ENCODE measurements at places on chromosomes 6 and 20.

DNA sequence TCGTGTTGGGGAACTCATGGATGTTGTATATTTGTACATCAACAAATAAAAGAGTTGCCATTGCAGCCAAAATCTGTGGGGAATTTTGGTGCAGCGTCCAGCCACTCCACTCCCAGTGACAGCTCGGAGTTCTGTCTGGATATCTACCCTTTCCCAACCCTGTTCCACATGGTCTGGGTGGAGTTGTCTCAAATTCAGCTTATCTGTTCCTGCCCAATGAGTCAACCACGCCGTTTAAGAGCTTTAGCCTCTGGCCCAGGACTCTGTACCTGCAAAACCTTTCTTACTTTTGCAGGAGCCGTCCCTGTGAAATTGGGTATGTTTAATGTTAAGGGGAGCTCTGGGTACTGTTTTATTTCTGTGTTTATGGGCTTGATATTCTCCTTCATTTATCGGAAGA lies 33.9 kb upstream of the OVOL2 start:
- DNase-seq, result no peak

DNA sequence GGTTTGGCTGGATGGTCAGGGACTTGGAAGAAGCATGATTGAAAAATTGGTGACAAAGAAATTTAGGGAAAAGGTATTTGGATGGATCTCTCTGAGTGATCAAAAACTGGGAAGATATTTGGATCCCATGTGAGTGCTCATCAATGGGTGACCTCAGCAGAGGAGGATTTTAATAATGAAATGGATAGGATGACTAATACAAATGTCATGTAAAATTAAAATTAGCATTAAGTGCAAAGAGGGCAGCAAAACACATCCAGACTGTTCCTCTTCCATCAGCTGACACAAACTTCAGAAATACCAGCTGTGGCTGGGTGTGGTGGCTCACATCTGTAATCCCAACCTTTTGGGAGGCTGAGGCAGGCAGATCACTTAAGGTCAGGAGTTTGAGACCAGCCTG lies 151.7 kb downstream of the THBS2 start:
- no peak for DNase-seq

GRCh38 chr6:40848868-40849514 lies 190.0 kb downstream of the UNC5CL start:
- no peak for DNase-seq

- no peak for DNase-seq
Measured at GRCh38 chr6:35396991-35397390, 54.6 kb downstream of the PPARD start.

DNA sequence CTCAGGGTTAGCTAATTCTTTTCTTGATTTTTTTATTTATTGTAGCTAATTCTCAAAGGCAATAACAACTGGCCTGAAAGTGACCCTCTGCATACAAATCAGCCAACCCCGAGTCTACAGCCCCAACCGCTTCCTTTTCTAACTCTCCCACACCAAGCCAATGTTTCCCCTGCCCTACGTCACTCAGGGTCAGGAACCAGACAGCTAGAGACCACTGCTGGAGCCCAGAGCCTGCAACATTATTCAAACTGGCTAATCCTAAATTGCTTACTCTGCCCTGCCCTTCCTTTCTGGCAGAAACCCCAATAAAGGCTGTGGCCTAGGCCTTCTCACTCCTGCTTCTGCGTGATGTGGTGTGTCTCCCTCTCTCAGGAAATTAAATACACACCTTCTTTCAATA lies 320.7 kb downstream of the CBLN4 start:
- no peak for DNase-seq

GRCh38 chr20:59603781-59604541 lies at the start of gene PHACTR3:
TSS of gene PHACTR3 (plus strand) at chr20:59604540. CDS start at chr20:59605015, 475 bp downstream.
- no peak for DNase-seq

DNA sequence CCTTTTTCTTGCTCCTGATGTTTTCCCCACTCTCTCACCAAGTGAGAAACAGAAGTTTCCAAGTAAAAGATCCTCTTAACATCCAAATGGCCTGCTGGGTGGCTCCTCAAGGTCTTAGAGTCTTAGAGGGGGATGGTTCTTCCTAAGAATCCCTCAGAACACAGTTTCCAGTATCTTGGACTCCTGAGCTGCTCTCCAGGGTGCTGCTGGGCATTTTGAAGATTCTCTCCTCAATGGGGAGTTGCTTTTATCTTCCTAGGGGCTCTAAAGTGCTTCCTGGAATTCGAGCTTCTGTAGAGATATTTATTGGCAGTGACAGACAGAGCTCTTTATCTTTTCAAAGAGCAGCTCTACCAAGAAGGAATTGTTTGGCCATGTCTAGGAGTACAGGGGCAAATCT lies 70.8 kb upstream of the SLC35B3 start:
- no peak for DNase-seq

GRCh38 chr6:12842658-12843057 lies 126.1 kb downstream of the PHACTR1 start:
- DNase-seq, result no peak

GRCh38 chr6:16294371-16294770 lies 56.0 kb downstream of the GMPR start:
- no peak for DNase-seq

DNA sequence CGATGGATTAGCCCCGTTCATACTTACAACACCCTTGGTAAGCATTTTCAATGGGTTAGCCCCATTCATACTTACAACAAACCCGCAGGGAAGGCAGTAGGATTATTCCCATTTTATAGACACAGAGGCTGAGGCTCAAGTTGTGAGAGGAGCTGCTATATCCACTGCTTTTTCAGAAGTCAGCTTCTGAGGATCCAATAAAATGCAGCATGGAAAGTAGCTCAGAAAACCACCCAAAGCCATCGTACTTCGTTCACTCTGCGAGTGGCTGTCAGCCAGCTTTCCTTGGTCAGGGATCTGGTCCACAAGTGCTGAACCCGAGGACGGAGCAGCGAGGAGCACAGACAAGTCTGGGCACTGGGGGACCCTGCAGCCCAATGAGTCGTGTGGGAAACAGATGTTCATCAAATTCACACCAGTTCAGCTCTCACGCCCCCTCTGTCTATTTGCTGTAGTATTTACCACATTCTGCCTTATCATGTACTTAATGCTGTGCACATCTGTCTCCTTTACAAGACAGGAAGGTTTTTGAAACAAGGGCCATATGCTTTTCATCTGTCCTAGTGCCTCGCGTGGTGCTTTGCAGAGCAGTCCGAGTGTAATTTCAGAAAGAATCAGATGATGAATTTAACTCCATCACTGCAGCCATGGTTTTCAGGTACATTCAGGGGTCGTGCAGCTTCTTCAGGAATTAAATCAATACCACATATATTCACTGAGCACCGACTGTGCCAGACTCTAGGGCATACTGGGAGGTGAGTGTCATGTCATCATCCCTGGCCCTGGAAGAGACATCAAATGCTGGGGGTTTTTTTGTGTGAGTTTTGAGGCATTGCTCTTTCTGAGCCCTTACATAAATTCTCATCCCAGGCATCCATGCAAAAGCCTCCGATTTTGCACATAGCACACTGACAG lies 256.9 kb downstream of the CDH26 start:
- DNase-seq, result no peak

DNA sequence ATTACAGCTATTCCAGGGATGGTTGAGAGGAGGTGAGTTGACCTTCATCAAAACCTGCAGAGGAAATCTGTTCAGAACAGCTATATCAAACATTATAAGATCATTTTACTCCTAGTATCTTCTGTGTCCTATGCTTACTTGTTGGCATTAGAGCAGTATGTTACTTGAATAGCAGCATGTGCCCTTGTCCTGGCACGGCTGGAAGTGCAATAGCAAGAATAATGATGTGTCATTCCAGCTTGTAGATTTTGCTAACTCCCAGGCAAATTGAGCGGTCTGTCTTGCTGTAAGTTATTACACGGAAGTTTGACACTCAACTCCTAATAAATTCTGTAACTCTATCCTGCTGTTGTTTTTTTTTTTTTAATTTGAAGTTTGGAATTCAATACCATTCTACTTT lies 385.5 kb downstream of the TENT5A start:
- no peak for DNase-seq

DNA sequence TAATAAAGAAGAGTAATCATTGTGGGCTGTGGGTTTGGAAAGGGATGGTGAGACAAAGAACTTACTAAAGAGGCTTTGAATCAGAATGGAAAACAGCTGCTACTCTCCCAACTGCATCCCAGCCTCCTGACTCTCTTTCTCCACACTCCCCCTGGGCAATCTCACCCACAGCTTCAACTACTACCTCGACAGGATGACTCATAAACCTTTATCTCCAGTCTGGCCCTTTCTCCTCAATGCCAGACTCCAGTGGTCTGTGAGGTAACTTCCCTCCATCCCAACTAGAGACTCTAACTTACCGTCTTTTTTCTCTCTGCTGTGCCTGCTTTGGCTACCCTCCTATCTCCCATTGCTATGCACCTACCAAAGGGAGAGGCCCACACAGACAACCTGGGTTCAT lies 135.3 kb upstream of the RREB1 start:
- no peak for DNase-seq

DNA sequence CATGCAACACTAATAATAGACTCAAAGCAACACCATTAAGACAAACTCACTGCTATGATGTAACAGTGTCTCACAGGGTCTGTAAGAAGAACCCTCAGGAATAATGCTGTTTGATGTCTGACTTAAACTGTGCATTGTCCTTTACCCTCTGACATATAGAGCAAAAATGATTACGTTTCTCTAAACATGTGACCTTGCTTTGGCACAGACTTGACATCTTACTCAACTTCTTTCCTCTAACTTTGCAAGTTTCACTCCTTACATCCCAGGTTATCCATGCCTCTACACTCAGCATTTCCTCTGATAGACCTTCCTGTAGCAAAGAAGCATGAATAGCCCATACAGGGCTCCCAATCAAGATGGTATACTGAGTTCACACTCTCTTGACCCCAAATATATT lies 252.7 kb downstream of the UST start:
- no peak for DNase-seq

- no peak for DNase-seq
Measured at GRCh38 chr6:145839653-145840052, 25.1 kb upstream of the FBXO30 start.

DNA sequence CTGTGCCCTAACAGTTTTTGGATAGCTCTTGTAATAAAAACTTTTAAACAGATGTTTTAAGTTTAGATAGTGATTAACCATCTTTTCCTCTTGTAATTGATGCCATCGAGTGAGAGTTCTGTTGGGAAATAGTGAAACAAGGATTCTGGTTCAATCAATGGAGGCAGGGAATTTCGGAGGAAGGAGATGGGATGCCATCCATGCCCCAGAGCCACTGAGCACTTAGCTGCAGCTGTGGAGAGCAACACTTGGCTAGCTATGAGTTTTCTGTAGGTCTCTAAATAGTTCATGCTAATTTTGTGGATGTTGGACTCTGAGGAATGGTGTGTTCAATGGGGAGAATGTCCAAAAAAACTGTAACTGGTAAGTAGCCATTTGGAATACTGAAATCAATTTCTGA lies 16.7 kb downstream of the CBFA2T2 start:
- DNase-seq, result no peak

GRCh38 chr20:63785691-63786131 lies 45.4 kb downstream of the ZBTB46 start:
- DNase-seq, result no peak

DNA sequence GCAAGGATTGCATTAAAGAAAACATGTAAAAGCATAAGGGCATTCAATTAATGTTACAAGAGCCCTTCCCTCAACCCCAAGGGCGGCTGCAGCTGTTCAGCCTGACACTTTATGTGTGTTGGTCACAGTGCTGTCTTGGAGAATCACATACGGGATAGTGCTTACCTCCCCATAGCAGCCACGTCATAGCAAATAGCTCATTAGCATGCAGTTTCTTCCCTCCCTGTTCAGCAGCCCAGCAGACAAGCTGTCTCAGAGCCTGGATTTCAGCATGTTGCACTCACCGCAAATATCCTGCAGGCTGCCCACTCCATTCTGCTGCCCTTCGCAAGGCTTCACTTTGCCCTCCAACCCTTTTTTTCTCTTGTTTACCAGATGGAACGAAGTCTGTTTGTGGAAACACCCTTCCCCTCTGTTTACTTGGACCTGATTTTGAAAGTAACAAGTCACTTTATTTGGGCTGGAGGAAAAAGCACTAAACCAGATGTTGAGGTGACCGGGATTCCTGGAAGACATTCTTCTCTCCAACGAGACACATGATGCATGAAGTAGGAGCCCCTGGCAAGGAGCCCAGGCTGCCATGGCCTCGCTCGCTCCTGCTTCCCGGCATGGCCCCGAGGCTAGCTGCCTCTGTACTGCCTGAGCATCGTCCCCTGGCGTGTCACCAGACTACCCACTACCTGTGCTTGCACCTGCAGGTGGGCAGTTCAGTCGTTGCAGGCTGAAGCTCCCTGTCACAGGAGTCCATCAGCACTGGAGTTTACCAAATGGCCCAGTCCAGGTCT lies 151.6 kb upstream of the GMDS start:
- peak; percentile 6 for DNase-seq

GRCh38 chr6:54291146-54291545 lies 17.1 kb upstream of the TINAG start:
- peak; percentile 43 for DNase-seq

GRCh38 chr6:137903933-137904821 lies 37.1 kb downstream of the TNFAIP3 start:
- no peak for DNase-seq

DNA sequence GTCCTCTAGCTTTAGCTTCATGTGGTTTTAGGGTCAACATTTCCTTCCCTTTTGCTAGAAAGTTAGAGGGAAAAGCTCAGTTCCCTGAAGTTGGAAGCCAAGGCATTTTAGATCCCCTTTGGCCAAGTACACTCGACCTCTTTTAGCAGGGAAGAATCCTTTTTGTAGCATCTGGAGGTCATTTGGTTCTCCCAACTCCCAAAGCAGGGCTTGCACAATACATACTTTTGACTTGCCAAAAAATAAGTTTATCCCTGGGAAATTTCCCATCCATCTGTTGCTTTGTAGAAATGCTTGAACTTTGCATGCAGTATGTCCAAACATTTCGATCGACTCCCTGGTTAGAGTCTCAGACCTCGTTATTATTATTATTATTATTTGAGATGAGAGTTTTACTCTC lies 4.6 kb upstream of the EDEM2 start:
- DNase-seq, result no peak

DNA sequence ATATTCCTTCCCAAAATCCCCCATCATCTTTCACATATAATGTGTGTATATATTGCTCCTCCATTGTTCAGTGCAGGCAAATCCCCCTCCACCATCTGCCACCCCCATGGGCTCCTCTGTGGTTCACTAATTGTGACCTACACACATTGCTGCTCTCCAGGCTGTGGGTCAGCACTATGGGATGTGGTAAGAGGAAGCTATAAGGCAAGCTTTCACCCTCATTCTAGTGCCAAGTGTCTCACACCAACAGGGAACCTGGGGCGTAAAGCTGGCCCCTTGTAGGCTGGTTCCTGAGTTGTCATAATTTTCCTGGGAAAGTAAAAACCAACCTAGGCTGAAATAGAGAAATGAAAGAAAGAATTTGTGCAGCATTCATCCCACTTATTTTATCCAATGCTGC lies 16.8 kb downstream of the FKBP1A start:
- DNase-seq, result no peak

GRCh38 chr20:36778831-36779655 lies 5.5 kb upstream of the DSN1 start:
- no peak for DNase-seq

DNA sequence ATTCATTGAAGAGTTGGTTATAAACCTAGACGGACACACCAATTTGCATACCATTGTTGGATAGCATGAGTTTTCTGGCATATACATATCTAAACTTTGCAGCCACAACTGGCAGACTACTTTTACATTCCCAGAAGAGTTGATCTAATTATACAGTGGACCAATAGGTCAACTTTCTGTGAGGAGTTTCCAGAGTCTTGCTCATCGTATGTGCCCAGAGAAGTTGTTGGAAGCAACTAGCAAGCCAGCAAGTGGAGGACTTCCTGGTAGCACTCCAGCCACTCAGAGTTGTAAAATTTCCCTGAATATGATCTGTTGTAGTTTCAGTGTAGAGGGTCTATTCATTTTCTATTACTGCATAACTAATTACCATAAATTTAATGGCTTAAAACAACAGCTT lies 47.1 kb upstream of the FAM184A start:
- DNase-seq, result no peak
